ENCODE measurements at places on chromosomes 3 and 15.

DNA sequence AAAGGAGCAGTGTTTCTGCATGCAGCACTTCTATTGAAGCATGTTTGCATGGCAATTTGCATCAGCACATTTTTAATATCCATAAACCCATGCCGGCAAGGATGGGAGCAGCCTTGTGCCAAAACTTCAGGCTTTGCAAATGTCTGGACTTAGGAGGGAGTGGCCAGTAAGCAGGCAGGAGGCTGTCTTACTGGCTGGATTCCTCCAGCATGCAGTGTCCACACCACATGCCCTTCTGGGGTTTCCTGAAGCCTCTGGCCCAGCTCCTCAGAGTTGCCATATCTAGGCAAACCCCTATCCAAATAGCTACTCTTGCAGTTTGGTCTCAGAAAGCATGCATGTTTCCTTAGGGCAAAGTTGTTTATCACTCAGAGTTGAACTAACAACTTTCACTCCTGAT is 139.1 kb upstream of the MRPS22 start:
- DNase-seq, result no peak

DNA sequence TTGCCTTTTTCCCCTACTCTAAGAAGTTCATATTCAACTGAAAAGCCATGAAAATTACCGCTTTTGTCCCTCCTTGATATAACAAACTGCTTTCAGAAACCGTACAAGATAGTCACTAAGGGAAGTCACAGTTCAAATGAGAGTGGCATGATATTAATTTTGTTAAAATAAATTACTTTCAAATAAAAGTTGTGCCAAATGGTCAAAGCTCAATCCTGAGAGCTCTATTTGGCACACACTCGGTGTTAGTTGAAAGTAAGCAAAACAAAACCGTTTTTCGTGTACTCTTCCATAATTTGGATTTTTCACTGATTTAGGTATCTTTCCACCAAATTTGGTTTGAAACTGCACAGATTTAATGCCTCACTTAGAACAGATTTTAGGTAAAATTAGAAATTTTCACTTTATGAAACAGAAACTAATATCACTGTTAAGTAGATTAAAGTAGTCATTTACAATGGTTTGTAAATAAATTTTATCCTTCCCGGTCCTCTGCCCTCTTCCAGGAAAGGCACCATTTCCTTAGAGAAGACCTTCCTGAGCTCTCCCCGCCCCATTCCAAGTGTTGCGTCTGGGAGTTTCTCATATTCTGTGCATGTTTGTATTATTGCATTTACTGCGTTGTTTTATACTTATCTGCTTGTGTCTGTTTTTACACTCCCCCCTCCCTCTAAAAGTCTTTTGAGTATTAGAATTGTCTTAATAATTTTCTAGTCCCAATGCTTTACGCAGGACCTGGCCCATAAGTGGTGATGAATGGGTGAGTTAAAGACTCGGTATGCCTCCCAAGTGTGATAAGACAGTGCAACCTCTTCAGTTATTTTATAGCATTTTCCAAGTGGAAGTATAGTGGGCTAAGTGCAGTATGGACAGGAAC is 853 bp downstream of the TCAIM start:
- no peak for DNase-seq

DNA sequence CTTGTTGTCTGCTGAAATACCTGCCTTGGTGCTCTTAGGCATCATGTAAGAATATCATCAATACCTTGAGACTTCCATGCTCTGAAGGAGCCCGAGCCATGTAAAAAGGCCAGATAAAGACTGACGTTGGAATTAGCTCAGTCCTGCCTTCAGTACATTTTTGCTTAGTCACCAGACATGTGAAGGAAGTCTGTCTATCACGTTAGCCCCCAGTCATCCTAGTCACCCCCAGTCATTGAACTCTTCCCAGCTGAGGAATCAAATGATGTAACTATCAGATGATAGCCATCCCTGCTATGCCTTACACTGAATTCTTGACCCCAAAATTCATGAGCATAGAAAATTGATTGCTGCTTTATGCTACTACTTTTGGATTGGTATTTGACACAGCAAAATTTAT is 351.2 kb upstream of the SGO1 start:
- DNase-seq, result no peak

- peak; percentile 81 for DNase-seq
Observed at GRCh38 chr3:42600958-42601675, 631 bp downstream of the NKTR start.

GRCh38 chr3:16538507-16538906 is 25.0 kb upstream of the RFTN1 start:
- DNase-seq, result no peak

GRCh38 chr15:57152666-57153539 is 223.4 kb upstream of the CGNL1 start:
- DNase-seq, result peak; percentile 84

DNA sequence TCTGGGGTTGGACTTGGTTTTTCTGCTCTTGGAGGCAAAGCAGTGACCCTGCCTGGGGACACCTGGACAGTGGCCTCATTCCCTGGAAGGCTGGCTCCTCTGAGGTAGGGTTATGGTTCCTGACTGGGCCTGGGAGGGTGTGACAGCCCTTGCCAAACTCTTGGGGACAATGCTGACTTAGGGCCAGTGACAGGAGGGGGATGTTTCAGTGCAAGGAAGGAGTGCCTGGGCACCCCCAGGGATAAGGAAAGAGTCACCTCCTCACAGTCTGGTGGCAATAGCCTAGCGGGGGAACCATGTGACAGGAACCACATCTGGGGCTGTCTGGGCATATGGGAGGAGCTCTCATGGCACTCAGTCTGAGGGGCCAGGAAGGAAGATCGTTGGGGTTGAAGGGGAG is 91.8 kb downstream of the ABHD5 start:
- DNase-seq, result no peak

DNA sequence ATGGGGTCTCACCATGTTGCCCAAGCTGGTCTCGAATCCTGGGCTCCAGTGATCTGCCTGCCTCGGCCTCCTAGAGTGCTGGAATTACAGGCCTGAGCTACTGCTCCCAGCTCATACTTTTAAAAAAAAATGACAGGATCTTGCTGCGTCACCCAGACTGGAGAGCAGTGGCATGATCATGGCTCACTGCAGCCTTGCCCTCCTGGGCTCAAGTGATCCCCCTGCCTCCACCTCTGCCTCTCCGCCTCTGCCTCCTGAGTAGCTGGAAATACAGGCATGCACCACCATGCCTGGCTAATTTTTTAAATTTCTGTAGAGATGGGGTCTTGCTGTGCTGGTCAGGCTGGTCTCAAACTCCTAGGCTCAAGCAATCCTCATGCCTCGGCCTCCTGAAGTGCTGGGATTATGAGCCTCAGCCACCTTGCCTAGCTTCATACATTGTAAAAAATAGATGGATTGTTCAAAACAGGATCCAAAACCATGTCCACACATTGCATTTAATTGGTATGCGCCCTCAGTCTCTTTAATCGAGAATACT is 8.9 kb downstream of the PHLDB2 start:
- DNase-seq, result no peak

GRCh38 chr15:31082771-31083369 is 18.7 kb downstream of the TRPM1 start:
- DNase-seq, result no peak

- no peak for DNase-seq
Observed at GRCh38 chr15:48354694-48355303, 23.6 kb downstream of the DUT start.

DNA sequence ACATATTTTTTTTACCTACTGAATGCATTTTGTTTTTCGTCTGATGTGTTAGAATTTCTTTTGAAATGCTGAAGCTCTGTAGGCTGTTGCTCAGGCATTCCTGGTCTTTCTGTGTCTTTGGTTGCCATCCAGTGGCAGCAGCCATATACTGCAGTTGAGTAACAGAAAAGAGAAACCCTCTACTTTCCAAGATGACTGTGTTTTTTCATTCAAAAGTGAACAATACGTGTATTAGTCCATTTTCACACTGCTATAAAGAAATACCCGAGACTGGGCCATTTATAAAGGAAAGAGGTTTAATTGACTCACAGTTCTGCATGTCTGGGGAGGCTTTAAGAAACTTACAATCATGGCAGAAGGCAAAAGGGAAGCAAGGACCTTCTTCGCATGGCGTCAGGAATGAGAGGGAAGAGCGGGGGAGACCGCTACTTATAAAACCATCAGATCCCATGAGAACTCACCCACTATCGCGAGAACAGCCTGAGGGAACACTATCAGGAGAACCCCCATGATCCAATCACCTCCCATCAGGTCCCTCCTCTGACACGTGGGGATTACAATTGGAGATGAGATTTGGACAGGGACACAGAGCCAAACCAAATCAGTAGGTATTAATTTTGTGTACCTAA is 4.7 kb upstream of the GOLGA8B start:
- peak; percentile 80 for DNase-seq

DNA sequence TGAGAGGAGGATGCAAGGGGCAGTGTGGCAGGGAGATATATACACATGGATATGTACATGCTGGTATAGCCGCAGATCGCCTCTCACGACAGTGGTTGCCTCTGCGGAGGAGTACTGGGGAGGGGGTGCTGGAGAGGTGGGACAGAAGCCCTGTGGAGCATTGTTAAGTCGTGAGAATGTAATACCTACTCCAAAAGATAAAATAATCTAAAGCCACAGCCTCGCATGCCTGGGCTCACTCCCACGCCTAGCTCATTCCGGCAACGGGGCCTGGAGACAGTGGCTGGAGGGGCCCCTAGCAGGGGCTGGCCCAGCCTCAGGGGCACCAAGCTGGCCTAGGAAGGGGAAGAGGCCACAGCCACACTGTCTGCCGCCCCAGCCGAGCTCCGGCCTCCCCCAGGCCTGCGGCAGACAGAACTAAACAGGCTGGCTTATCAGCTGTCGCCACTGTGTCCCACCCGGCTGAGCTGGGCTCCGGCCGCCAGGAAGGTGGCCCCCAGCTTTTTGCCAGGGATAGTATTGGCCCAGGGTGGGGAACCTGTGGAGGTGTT is 65.1 kb upstream of the LCTL start:
- DNase-seq, result no peak

DNA sequence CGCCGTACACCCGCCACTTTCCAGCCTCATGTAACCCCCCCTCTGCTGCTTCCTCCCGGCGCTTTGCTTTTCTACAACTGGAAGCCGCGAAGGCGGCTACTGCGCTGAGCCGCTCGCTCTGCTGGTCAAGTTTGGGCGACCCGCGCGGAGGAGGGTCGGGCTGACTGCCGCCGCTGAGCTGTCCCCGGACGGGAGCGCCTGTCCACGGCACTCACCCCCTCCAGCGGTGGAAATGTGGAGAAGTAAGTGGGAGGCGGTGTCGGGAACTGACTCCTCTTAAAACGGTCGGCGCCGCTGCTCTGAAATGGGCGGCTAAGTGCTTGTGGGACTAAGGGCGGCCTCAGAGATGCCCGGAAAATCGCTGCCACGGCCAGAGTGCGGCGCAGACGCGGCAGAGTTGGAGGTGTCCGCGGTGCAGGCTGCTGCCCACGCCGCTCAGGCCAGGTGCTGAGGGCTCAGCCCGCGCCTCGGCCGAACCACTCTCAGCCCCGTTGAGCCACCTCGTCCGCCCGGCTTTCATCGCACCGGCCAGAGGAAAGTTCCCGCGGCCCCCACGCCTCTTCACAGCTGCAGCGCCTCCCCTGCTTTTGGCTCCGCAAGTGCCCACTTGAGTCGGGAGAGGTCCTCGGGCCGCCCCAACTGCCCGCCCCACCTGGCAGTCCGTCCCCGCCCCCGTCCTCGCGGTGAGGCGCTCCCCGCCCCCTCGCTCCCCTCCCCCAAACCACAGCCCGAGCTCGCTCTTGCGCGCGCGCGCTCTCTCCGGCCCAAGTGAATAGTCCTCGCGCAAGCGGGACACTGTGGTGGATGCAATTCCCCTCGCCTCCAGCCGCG is at the start of gene EPHA6:
Gene EPHA6 (plus strand): TSS at position 775 of the 831 bp plus-strand sequence.
- DNase-seq, result peak; percentile 12

- no peak for DNase-seq
Observed at GRCh38 chr3:42176242-42177034, 85.3 kb downstream of the TRAK1 start.

GRCh38 chr15:101049282-101049681 is 130.1 kb downstream of the LRRK1 start:
- no peak for DNase-seq

GRCh38 chr3:159733194-159733860 is 255.3 kb upstream of the IL12A start:
- no peak for DNase-seq

DNA sequence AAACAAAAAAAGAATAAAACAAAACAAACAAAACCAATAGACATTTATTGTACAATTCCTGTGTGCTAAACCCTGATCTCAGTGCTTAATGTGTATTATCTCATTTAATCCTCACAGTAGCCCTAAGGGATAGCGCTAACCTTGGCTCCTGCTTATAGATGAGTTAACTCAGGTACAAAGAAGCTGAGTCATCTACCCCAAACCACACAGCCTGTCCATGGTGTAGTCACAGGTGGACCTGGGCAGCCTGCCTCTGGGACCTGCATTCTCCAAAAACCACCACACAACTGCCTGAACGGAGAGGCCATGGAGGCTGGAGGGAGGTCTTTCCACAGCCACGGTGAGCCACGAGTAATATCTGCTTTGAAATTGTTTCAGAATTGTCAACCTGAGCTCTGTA is 5.5 kb upstream of the CLN6 start:
- no peak for DNase-seq

DNA sequence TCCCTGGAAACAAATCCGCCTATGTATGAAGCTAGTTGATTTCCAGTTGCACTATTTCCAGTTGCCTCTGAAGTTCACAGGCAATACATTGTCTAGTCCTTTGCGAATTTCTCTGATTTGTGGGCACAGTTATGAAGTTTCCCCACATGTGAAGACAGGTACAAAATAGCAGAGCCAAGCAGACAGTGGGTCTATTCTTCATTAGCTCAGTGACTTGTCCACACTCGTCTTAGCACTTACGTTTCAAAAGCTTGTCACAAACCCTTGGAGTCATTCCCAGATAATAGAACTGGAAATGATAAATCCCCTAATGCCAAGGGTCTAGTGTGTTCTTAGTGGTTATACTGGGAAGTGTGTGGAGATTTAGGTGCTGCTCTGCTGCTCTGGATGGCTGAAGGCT is 14.5 kb downstream of the SRPRB start:
- DNase-seq, result no peak

DNA sequence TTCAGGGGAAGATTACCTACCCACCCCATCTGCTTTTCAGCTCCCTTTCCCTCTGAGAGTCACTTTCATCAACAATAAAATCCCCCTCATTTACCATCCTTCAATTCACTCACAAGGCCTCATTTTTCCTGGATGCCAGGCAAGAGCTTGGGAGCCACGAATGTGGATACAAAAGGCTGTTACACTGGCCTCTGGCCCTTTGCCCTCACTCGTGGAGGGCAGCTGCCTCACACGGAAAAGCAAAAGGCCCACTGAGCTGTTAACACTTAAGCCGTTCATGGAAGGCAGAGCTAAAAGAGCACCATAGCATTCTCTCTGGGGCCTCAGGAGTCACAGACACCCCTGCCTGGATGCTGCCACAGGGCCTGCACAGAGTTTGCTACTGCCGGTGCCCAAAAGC is 102.4 kb upstream of the TUSC7 start:
- no peak for DNase-seq

DNA sequence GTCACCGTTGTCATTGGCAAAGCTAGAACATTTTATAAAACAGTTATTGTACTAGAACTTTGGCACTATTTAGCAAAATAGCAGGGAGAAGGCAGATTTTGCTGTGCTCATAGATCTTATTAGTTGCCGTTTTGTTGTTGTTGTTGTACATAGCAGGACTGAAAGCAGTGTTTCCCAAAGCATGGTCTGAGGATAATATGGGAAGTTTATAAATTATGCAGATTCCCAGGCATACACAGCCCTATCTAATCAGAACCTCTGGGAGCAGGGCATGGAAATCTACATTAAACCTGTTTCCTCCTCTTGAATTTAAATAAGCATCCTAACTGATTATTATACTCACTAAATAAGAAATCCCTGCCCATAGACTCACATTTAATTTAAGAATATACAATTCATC is 87.9 kb downstream of the RAP2B start:
- DNase-seq, result no peak

All from activated CD4-positive, alpha-beta T cell treated with anti-CD3 and anti-CD28 coated beads, Interleukin-10, Interleukin-2, amounts not matched to agents 100 ng/mL and 50 ng/mL, durations not matched to agents 16 hours and 8 hours (primary cell).